ENCODE measurements at places on chromosomes 1 and 21.

DNA sequence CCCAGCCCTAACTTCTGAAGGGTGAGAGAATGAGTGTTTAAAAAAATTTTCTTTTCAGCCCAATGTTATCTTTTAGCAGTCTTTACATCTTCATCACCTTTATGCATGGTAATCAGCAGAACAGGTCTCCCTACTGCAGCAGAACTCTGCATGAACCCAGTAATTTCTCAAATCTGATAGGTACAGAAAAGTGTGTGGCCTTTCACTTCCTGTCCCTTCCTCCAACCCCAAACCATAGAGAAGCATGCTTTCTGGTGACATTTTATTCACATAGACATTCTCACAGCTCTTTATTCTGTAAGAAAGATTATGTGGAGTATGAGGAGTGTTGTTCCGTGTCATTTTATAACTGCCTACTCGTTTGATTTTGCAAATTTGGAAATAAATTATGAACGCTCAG, 68.6 kb downstream of the RPAP2 start:
- no peak for DNase-seq

- peak; percentile 98 for DNase-seq
These were observed 78.7 kb downstream of the SSBP3 start for GRCh38 chr1:54327386-54328065.

- DNase-seq, result no peak
These were observed 27.1 kb downstream of the ACTA1 start for GRCh38 chr1:229406798-229407197.

DNA sequence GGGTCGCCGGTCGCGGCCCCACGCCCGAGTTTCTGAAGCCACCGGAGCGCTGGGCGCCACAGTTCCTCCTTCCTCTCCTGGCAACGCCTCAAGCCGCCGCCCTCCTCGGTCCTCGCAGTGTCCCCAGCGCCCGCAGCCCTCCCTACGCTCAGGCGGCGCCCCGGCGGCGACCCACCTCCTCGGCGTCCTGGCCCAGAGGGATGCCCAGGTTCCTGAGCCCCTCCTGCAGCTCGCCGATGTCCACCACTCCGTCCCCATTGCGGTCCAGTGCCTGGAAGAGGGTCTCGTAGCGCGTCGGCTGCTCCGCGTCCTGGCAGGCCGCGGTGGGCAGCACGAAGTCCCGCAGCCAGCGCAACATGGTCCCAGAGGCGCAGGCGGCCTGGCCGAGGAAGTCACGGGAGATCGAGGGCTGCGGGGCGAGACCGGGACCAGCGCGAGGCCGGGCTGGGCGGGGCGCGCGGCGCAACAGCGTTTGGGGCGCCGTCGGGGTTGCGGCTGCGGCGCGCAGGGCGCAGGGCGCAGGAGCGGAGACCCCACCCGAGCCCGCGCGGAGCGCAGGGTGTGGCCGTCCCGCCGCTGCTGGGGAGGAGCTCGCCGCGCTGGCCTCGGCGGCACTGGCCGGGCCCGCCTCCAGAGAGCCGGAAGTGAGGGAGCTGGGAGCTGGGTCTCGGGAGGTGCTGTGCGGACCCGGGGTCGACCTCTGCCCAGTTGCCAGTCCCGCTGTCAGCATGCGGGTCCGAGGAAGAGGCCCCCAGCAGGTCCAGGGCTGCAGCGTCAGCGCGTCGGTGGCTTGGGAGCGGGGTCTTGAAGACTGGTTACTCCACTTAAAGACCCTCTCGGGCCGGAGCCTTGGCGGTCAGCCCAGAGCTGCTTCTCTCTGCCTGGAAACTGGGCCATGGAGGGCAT, at the start of gene SLC25A24:
Gene SLC25A24 (minus strand): TSS at position 563 of the 906 bp plus-strand sequence. CDS start 205 bp downstream, at position 358.
- DNase-seq, result peak; percentile 91

GRCh38 chr1:214525535-214526019, 25.8 kb downstream of the PTPN14 start:
- DNase-seq, result no peak

GRCh38 chr1:159996653-159997052, 35.1 kb downstream of the PIGM start:
- DNase-seq, result no peak

DNA sequence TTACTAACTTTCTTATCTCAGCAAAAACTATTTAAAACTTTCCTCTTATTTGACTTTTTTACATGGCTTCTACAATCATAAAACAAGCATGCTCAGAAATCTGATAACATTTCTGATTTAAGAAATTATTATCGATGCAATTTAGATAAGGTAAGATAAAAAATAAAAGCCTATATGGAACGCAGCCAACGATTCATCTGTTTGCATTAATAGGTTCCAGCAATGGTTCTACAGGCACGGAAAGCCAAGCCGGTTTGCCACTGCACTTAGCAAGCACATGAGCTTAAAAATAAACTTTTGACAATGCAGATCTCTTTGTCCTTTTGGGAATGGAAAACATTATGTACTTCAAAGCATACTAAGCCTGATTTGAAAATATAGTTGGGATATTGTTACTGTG, 77.5 kb upstream of the KCNK2 start:
- DNase-seq, result no peak

GRCh38 chr1:202194328-202194648, 689 bp downstream of the LGR6 start:
- no peak for DNase-seq

DNA sequence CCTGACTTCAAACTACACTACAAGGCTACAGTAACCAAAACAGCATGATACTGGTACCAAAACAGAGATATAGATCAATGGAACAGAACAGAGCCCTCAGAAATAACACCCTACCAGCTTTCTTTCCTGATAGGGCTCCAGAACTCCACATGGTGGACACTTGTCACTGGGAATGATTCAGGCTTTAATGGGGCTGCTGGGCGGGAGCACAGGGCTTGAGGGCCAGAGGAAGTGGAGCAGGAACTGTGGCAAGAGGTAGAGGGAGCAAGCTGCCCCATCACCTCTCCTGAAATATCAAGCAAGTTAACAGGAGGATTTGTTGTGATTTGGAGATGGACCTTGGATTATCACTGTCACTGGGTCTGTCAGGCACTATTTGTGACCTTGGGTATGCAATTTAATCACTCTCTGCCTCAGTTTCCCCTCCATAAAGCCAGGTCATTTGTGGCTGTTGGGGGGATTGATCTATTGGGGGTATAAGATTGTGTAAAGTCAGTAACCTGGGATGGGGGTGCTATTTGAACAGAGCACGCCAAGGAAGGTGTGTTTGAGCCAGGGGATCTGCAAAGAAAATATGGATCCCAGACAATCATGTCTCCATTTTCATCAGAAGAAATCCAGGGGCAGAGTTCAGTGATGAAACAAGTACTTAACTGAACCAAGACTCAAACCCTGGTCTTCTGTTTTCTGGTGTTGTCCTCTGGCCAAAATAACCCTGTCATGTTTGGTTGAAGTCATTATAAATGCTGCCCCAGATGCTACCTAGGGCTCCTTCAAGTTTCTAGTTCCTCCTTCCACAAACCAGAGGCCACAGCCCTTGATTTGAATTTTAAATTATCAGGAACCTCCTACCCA, 25.2 kb downstream of the ETS2 start:
- no peak for DNase-seq

GRCh38 chr1:222071387-222071786, 329.5 kb upstream of the DUSP10 start:
- DNase-seq, result peak; percentile 56

GRCh38 chr1:93686504-93687250, 5.0 kb upstream of the BCAR3 start:
- peak; percentile 68 for DNase-seq

DNA sequence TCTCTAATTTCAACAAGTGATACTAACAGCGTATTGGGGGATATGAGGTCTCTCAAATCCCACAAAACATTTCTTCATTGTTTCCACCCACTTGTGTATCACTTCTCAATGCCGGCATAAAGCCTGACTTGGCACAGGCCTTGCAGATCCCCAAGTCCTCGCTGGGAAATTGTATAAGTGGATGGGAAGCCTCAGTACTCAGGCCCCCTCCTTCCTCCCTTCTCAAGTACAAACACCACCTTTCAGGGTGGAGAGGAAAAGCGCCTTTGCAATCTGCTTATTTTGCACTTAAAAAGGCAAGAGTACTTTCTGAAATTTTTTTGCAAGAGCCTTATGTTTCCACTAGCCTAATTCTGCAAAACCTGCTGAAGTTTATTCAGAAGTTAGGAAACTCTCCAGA, 25.8 kb upstream of the KLHDC8A start:
- DNase-seq, result no peak

DNA sequence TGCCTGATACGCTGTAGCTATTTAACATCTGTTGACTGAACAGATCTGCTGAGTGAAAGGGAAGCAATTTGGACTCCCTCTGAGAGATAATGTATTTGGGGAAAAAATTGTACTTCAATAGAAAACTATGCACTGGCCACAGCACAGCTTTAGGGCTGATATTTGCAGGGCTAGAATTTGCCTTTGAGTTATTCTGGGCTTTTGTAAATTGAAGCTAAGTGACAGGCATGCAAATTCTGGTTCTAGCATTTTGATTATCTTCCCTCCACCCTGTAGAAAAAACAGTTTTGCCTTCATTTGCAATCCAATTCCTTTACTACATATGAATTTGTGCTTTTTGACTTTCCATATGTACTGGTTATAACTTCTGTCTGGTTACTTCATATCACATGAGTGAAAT, 7.9 kb downstream of the KYAT3 start:
- DNase-seq, result no peak

- no peak for DNase-seq
These were observed 79.2 kb downstream of the RNF220 start for GRCh38 chr1:44484155-44484688.

GRCh38 chr1:165036403-165036802, 320.1 kb downstream of the LMX1A start:
- DNase-seq, result no peak

DNA sequence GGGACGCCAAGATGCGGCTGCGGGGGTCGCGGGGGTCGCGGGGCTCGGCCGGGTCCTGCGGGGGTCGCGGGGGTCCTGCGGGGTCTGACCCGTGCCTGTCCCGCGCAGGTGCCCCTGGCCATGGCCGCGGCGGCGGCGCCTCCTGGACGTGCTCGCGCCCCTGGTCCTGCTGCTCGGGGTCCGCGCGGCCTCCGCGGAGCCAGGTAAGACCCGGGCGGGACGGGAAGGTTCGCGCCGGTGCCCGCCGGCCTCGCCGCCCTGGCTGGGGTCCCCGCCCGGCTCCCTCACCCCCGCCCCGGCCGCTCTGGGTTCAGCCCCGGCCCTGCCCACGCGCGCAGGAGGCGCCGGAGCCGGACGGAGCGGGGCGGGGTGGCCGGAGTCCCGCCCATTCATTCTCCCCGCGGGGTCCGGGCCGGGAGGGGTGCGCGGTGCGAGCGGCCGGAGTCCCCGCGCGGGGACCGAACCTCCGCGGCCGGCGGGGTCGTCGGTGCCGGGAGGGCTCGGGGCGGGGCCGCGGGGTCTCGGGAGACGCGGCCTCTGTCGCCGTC, 380 bp downstream of the COL18A1 start:
- DNase-seq, result no peak

DNA sequence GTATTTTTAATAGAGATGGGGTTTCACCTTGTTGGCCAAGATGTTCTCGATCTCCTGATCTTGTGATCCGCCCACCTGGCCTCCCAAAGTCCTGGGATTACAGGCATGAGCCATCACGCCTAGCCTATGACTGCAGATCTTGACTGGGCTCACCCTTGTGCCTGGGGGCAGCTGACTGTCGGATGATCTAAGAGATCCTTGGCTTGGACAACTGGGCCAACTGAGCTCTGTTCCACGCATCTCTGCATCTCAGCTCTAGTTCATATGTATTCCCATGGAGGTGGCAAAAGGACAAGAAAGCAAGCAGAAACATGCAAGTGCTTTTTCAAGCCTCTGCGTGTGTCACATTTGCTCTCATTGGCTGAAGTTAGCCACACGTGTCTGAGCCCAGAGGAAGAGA, 75.8 kb upstream of the SELENON start:
- no peak for DNase-seq

- DNase-seq, result no peak
These were observed 44.2 kb upstream of the GALNT2 start for GRCh38 chr1:230022666-230023380.

DNA sequence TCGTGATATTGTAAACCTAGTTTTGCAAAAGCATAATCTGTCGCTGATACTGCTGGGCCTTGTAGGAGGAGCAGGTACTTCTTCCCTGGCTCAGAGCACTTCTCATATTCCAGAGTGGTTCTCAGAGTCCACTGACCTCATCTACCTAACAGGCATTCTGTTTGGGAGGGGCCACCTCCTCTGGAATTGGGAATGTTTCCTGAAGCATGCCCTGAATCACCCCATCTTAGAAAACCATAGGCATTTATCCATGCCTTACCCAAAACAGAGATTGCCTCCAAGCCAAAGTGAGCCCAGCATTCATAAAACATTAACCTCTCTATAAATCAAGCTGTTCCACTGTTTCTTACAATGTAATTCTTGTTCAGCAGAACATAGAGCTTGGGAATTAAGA, 35.1 kb downstream of the SLC44A3 start:
- DNase-seq, result no peak

DNA sequence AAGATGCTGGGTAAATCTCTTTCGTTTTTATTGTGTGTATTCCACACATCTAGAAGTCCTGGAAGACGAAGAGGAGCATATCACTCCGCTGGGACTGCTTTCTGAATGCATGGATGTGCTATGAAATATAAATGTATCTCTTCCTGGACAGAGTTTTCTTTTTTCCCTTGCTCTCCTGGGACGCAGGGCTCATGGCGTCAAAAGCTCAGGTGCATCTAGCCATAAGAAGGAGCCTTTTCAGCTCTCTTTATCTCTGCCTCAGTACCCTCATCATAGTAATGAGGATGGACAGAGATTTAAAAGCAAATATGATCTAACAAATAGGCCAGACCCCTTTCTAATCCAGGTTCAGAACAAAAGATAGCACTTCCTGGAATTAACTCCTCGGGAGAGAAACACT, 27.5 kb upstream of the CASQ2 start:
- DNase-seq, result no peak

- no peak for DNase-seq
These were observed 37.3 kb downstream of the MAST2 start for GRCh38 chr1:45840704-45841103.

DNA sequence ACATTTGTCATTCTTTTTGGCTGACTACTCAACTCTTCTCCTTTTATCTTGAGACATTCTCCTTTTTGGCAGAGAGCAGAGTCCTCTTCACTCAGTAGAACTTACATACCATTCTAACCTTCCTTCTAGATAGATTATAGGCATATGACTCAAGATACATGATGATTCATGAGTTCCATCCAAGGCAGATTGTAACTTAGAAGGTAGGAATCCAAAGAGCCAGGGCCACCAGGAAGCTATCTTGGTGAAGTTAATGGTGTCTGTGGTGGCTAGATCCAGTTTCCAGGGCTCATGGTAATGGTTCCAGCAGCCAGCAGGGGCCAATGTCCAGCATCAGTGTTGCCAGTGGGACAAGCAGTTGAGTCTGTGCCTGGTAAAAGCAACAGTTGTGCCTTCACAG, 76.1 kb upstream of the KIAA0040 start:
- no peak for DNase-seq
